ENCODE measurements at places on chromosomes 11 and 22. TPM values are rescaled to one million over a fixed set of nuclear protein-coding genes. Genes with fewer than 3 reads are reported as not detected.

- no peak overlapping the region for H3K27ac ChIP-seq
- H3K27me3 ChIP-seq, result no peaks in the 10 kb centered on the region
These were observed 15.9 kb downstream of the RHOG start for GRCh38 chr11:3824714-3825472.

GRCh38 chr11:78083021-78083420 lies 3.4 kb upstream of the NDUFC2 start:
- DNase-seq, result no peak
- no peak overlapping the region for H3K27ac ChIP-seq
- H3K4me3 ChIP-seq, result no peak overlapping the region
- H3K4me1 ChIP-seq, result peaks cover 18% of the 10 kb centered on the region

DNA sequence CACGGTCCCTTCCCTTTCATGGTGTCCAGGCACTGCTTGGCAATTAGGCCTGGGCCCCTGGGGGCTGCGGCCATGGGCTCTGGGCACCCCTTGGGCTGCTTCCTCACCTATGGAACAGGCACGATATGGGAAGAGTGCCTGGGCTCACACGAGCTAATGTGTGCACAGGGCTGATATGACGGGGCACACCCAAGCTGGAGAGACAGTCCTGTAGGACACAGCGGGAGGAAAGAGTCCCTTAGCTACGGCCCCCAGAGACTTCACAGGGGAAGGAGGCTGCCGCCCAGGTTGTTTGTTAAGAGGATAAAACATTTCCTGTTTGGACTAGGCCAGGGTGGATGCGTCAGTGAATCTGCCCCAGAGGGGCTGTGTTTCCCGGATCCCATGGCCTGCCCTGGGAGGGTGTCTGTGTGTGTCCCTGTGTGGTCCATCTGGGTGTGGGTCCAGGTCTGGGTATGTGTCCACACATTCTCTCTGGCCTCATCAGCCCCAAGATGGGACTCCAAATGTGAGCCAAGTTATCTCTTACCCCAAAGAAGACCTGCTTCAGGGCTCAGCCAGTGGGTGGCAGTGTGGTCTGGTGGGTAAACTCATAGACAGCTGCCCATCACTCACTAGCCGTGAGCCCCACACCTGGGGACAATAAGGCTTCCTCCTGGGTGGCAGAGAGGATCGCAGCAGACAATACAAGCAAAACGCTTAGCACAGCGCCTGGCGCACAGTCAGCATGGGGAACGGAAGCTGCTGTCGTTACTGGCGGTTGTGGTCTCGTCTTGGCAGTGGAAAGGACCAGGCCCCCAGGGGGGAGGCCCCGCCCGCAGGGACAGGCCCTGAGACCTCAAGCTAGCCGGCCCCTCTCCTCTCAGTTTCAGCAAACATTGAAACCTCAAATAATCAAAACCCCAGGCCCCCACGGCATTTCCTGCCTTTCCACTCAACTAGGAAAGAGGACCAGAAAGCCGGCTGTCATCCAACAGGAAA lies 3.2 kb upstream of the EMID1 start:
- no peak overlapping the region for H3K27ac ChIP-seq
- peaks cover 22% of the 10 kb centered on the region for H3K27me3 ChIP-seq
- peaks cover 28% of the 10 kb centered on the region for H3K4me1 ChIP-seq
- DNase-seq, result peak; percentile 11
- no peaks in the 10 kb centered on the region for H3K36me3 ChIP-seq
- no peak overlapping the region for H3K4me3 ChIP-seq

GRCh38 chr11:90646706-90647105 lies 423.9 kb upstream of the CHORDC1 start:
- no peaks in the 10 kb centered on the region for H3K4me1 ChIP-seq
- H3K36me3 ChIP-seq, result no peaks in the 10 kb centered on the region
- H3K27ac ChIP-seq, result no peak overlapping the region
- no peak for DNase-seq
- H3K27me3 ChIP-seq, result no peaks in the 10 kb centered on the region
- H3K4me3 ChIP-seq, result no peak overlapping the region

Gene FOLH1
- total RNA-seq, result not detected

Gene FGF19
- not detected for total RNA-seq

GRCh38 chr11:75538150-75538942 lies 12.6 kb upstream of the GDPD5 start:
- no peaks in the 10 kb centered on the region for H3K36me3 ChIP-seq
- H3K27ac ChIP-seq, result no peak overlapping the region
- H3K4me1 ChIP-seq, result peaks cover 23% of the 10 kb centered on the region
- no peak overlapping the region for H3K4me3 ChIP-seq

Gene SLC43A3
- 7.3 TPM for total RNA-seq

Gene ELFN2
- 0.20 TPM for total RNA-seq

Gene GTF2H1
- 17.7 TPM for total RNA-seq

Gene GRAP2
- 65.3 TPM for total RNA-seq

DNA sequence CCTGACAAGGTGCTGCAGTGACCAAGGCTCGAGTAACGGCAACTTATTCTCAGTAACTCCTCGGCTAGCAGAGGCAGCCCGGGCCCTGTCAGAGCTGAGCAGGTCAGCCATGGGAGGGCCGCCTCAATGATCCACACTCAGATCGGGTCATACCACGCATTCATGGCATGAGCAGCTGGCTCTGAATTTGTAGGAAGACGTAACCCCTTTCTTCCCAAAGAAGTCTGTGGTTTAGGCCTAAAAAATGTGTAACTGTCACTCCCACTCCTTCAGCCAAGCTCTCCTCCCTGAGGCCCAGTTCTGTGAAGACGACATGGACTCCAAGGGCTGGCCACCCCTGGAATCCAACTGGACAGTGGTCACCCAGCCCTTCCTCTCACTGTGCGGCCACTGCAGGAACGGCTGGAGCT lies 30.0 kb downstream of the PPP2R1B start:
- no peak overlapping the region for H3K27ac ChIP-seq
- peaks cover 12% of the 10 kb centered on the region for H3K36me3 ChIP-seq
- no peak overlapping the region for H3K4me3 ChIP-seq
- H3K4me1 ChIP-seq, result peaks cover 6% of the 10 kb centered on the region
